ENCODE measurements at places on chromosomes 5 and 9.

DNA sequence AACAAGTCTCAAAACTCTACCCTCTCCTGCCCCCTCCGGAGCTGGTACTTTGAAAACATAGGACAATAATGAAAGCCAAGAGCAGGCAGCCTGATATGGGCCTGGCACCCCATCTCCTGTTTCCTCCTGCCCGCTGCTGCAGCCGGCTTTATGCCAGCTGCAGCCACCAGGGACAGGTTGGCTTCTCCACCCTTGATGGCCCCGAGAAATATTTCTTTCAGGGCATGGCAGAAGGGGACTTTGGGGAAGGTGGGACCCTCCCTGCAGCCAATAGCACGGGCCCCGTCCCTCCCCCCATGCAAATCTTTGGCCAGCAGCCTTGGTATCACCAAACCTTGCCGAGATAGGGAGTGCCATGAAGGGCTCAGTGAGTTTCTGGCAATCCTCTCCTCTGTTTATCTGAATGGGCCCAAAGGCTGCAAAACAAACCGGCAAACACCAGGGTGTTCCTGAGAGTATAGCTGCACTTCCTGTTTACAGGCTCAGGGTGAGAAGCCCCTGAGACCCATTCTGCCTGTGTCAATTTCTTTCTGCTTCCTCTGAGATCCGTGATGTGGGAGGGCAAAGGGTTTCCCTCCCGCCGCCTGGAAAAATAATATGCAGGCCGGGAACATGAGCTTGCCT lies 73.4 kb upstream of the BOD1 start:
- DNase-seq: no peak

DNA sequence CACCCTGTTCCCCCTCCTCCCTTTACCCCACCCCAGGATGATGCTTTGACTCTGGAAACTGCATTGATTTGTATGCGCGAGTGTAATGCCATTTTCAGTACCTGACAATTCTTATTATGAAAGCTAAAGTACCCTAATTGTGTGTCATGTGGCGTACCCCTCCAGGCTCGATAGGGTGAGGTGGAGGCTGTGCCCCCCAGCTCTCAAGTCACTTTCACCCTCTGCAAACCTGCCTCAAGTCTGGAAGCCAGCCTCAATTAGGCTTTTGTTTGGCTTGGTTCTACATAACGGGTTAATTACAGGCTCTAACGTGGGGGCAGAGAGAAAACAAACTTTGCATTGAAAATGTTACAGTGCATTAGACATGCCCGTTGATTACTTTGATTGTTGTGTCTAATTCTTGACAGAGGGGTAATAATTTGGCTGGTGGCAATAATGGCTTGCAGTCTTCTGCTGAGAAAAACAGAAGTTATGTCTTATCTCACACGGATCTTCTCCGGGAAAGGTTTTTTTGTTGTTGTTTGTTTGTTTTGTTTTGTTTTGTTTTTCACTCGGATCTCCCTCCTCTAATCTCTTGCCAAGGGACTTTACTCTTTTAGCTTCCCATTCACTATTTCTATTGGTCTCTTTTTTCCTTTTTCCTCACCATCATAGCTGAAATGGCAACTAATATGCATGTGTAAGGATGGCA lies 12.6 kb downstream of the ISL1 start:
- no peak for DNase-seq

GRCh38 chr9:82397534-82397933 lies 409.0 kb downstream of the SPATA31D1 start:
- no peak for DNase-seq

GRCh38 chr9:121362813-121363621 lies 7.0 kb downstream of the STOM start:
- DNase-seq: peak; percentile 95

GRCh38 chr5:39846144-39846543 lies 421.4 kb upstream of the DAB2 start:
- DNase-seq: no peak

DNA sequence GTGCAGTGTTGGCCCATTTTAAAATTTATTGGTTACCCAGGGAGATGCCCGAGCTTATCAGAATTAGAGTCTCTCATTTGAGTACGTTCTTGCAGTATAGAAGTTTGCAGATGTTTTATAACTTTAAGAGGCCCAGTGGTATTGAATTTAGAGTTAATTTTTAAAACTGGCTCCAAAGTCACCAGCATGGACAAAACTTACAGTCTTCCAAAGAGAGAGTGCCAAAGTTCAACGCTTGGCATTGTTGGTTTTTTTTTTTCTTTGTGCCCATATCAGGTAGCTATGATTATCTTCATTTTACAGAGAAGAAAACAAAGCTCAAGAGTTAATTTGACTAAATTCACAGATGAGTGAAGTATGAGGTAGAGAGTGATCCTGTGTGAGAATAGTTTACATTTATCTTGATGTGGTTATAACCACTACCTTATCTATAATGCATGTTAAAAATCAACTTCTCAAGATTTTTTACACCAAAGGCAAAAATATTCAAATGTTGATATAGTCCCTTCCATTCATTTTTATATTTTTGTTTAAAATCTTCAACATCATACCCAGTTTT lies 273.7 kb upstream of the DMRT1 start:
- no peak for DNase-seq

DNA sequence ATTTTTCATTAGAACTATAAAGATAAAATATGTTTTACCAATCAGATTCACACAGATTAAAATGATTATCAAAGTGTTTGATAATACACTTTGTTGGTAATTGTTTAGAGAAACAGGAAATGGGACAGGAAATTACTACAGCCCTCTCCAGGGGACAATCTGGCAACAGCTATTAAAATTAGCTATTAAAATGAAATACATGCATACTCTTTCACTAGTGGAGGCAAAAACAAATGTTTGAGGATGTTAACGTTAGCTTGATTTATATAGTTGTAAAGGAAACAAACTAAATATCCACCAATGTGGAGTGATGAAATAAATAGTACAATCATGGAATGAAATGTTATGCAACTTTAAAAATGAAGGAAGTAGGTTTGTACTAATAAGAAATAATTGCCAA lies 53.7 kb downstream of the TARS1 start:
- no peak for DNase-seq

- DNase-seq: peak; percentile 62
These were observed 49.5 kb downstream of the C5orf22 start for GRCh38 chr5:31581498-31582099.

- DNase-seq: no peak
These were observed 13.9 kb downstream of the PRRC2B start for GRCh38 chr9:131407717-131408195.

DNA sequence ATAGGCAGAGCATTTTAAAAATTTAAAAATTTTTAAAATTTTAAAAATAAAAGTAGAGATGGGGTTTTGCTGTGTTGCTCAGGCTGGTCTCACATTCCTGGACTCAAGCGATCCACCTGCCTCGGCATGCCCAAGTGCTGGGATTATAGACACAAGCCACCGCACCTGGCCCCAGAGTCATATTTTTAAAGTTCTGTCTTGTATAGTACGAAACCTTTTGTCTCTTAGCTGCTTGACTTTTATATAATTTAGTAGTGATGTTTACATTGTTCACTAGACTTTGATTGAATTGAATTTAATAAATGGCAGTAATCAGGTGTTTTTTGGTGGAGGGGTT lies 31.0 kb downstream of the LRRTM2 start:
- no peak for DNase-seq

- DNase-seq: peak; percentile 57
These were observed 1.8 kb downstream of the KLF4 start for GRCh38 chr9:107487521-107488374.

GRCh38 chr5:56829137-56829908 lies 14.0 kb downstream of the MAP3K1 start:
- peak; percentile 13 for DNase-seq

DNA sequence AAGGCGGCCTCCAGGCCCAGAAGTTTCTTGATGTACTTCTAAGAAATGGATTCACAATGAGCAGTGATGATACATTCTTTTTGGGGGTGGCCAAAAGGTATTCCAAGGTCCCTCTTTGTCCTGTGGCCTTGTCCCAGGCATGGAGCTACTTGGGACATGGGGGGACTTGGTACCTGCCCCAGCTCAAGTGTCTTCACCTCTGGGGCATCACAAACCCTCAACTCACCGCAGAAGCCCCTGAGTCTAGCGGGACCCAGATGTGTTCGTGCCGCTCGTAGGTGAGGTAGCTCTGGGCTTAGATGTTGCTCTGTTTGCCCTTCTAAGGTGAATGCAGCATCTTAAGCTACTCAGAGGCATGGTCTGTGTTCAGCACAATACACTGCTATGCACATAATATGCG lies 338.0 kb upstream of the IRX4 start:
- DNase-seq: no peak

- DNase-seq: no peak
These were observed 165.5 kb downstream of the TSSK1B start for GRCh38 chr5:113269023-113269997.

DNA sequence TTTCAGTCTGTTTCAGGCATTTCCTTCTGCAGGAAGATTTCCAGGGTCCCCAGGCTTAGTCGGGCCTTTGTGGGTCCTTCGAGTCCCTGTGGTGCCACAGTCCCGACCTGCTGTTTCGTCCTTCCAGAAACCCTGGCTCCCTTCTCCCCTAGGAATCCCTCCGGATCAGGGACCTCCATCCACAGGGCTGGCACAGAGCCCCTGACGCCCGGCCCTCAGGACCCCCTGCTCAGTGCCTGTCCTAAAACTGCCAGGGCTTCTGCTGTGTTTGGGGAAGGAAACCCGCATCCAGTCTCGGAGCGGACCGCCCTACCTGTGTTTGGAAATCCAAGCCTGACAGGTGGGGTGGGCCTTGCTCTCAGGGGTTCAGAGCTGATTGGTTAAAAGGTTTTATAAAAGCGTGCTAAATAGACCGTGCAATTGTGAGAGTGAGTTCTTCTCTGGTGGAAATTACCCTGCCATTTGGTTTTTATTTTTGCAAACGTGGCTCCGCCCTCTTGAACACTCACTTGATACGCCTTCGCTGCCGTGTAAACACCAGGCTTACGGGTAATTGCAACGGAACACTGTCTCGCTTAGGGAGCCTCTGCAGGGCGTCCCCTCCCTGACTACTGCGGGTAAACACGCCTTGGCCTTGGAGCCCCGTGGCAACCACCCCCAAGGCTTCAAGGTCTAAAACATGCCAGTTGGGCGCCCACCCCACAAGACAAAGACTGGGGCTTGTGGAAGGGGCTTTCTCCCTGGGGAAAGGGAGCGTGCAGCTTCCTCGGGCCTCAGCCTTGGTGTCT lies 121.2 kb downstream of the PHF2 start:
- DNase-seq: no peak

GRCh38 chr5:153467546-153467945 lies 22.9 kb upstream of the GRIA1 start:
- no peak for DNase-seq

GRCh38 chr5:1130218-1130946 lies 18.5 kb upstream of the SLC12A7 start:
- DNase-seq: no peak

DNA sequence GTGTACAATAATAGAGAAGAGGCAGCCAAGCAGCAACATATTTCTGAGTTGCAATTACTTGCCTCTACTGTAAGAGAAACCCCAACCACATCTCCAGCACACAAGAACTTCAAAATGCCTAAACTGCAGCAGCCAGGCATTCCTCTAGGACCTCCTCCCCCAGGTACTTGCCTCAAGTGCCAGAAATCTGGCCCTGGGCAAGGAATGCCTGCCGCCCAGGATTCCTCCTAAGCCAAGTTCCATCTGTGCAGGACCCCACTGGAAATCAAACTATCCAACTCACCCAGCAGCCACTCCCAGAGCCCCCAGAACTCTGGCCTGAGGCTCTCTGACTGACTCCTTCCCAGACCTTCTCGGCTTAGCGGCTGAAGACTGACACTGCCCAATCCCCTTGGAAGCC lies 336.8 kb upstream of the RGMB start:
- no peak for DNase-seq

- no peak for DNase-seq
These were observed 711.8 kb upstream of the WWC1 start for GRCh38 chr5:167579693-167580055.

GRCh38 chr5:39711821-39712220 lies 287.0 kb upstream of the DAB2 start:
- no peak for DNase-seq

DNA sequence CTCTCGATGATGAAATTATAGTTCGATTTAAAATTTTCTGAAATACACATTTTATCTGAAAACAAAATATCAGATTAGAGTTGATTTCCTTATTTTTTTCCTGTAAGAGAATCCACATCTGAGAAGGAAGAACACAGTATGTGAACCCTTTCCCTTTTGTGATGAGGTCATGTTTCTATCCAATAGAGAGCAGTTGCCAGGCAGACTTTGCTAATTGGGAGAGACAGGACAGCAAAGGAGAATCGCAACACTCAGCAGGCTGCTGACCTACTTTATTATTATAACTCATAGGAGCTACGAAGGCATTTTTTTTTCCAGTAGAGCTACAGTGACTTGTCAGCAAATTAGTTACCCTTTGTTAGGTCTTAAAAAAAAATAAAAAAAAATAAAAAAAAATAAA lies 242.1 kb downstream of the HCN1 start:
- no peak for DNase-seq

DNA sequence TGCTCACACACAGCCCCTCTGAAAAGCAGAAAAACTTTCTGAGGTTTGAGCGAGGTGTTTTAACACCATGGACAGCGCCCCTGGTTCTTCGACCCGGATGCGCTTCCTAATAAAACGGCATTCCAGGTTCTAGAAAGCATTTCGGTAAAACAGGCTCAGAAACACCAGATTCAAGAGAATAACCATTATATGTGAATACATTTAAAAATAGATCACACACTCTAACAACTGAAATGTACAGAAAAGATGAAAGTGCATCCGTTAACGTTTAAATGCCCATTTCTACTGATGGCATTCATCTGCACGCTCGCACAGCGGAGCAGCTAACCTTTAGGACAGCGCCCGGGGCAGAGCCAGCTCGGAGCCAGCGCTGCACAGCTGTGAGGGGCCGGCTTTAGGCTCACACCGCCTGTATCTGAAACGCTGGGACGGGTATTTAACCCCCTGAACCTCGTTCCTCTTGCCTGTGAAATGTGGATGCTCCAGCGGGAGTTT lies 26.3 kb upstream of the TENT4A start:
- no peak for DNase-seq

GRCh38 chr9:9177081-9177480 lies 1377.5 kb upstream of the DMAC1 start:
- no peak for DNase-seq

DNA sequence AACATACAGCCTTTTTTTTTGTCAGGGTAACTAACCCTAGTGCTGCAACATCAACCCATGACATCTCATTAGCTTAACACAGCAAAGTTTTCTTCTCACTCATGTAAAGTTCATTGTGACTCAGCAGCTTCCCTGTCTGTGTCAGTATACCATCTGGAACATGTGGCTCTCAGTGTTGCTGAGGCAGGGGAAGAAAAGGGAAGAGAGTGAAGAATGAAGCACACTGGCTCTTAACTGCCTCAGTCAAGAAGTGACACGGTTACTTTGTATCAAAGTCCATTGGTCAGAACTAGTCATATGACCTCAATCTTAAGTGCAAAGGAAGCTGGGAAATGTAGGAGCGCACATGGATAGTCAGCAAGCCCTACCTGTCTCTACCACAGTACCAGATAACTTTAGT lies 185.0 kb upstream of the ELL2 start:
- DNase-seq: peak; percentile 91

- DNase-seq: no peak
These were observed 45.4 kb upstream of the TDRD7 start for GRCh38 chr9:97366476-97366875.

All from inflammatory macrophage treated with lipopolysaccharide for 4 hours (primary cell).